ENCODE measurements at places on chromosomes 5 and 9. TPM values are rescaled to one million over a fixed set of nuclear protein-coding genes. Genes with fewer than 3 reads are reported as not detected.
A peak's percentile ranks its signal among the peaks of the same experiment; 100 is the strongest.

GRCh38 chr9:105065098-105066088, 137.4 kb upstream of the ABCA1 start:
- H3K4me1 ChIP-seq, result peaks cover 37% of the 10 kb centered on the region
- H3K27ac ChIP-seq, result peak overlapping the region; percentile 73
- no peak for DNase-seq
- no peaks in the 10 kb centered on the region for H3K27me3 ChIP-seq
- no peaks in the 10 kb centered on the region for H3K36me3 ChIP-seq

Gene FREM1
- 4.3 TPM for total RNA-seq

DNA sequence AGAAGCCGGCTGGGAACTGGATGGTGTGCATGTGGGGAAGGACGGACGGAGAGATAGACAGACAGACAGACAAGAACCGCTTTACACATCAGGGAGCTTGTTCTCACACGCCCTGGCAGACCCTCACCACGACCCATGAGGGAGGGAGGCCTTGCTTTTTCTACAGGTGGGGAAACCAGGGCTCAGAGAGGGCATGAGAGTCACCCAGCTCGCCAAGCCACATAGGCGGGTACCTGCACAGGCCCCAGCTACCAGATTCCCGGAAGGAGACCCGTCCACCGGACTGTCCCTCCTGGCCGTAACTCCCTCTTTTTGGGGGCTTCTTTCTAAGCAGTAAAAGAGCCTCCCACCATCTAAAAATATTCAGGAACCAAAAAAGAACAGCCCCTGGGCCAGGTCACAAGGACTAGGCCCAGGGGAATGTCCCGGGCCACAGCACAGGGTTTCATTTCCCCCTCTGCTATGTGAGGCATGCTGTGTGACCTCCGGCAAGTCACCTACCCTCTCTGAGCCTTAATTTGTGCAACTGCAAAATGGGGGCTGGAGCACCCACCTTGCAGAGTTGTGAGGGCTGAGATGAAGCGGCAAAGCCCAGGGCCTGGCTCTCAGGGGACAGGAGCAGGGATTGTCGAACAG, 84.4 kb upstream of the SARDH start:
- H3K4me3 ChIP-seq, result no peak overlapping the region
- no peak overlapping the region for H3K27ac ChIP-seq
- no peaks in the 10 kb centered on the region for H3K27me3 ChIP-seq
- DNase-seq, result no peak

- H3K4me3 ChIP-seq, result no peak overlapping the region
- no peak for DNase-seq
- no peaks in the 10 kb centered on the region for H3K4me1 ChIP-seq
- H3K27me3 ChIP-seq, result no peaks in the 10 kb centered on the region
- H3K27ac ChIP-seq, result no peak overlapping the region
- no peaks in the 10 kb centered on the region for H3K36me3 ChIP-seq
These were observed 186.9 kb upstream of the TUT7 start for GRCh38 chr9:86541014-86541570.

Gene NUDT12
- 11.8 TPM for total RNA-seq

- no peaks in the 10 kb centered on the region for H3K36me3 ChIP-seq
- no peak for DNase-seq
- H3K4me3 ChIP-seq, result no peak overlapping the region
- peaks cover 87% of the 10 kb centered on the region for H3K27me3 ChIP-seq
- peaks cover 6% of the 10 kb centered on the region for H3K4me1 ChIP-seq
These were observed 132.4 kb downstream of the TMEM174 start for GRCh38 chr5:73305386-73305785.

DNA sequence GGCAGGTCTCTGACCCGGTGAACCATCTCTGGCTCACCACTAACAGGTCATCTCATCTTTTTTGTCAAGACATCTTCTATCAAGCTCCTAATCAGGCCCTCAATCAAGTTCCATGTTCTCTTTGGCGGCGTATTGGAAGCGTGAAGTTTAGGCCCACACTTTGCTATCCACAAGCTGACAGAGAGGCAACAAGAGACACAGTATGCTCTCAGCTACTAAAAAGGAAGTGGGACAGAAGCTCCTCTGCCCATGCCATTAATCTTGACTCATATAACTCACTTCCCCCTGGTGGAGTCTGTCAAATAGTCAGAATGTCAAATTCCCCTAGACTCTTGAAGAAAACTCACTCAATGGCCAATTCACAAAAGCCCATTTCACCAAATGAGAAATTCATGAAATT, 77.6 kb upstream of the TMC1 start:
- H3K4me3 ChIP-seq, result no peak overlapping the region
- peaks cover 28% of the 10 kb centered on the region for H3K4me1 ChIP-seq
- no peaks in the 10 kb centered on the region for H3K36me3 ChIP-seq
- peak overlapping the region; percentile 38 for H3K27ac ChIP-seq

GRCh38 chr5:109697339-109697738, 7.6 kb downstream of the MAN2A1 start:
- no peak overlapping the region for H3K27ac ChIP-seq
- no peak for DNase-seq
- H3K36me3 ChIP-seq, result no peaks in the 10 kb centered on the region
- no peaks in the 10 kb centered on the region for H3K27me3 ChIP-seq
- H3K4me3 ChIP-seq, result no peak overlapping the region
- H3K4me1 ChIP-seq, result peaks cover 47% of the 10 kb centered on the region

Gene FST
- total RNA-seq, result 2.1 TPM

All from lower lobe of right lung (tissue), 2 donors.